ENCODE measurements at places on chromosomes 16 and 17.

GRCh38 chr17:31385428-31386285, 5.8 kb upstream of the RAB11FIP4 start:
- no peak for DNase-seq

GRCh38 chr16:68251832-68252231, 6.7 kb downstream of the PLA2G15 start:
- DNase-seq: no peak

GRCh38 chr16:86726340-86726739, 148.0 kb downstream of the FOXL1 start:
- DNase-seq: no peak

DNA sequence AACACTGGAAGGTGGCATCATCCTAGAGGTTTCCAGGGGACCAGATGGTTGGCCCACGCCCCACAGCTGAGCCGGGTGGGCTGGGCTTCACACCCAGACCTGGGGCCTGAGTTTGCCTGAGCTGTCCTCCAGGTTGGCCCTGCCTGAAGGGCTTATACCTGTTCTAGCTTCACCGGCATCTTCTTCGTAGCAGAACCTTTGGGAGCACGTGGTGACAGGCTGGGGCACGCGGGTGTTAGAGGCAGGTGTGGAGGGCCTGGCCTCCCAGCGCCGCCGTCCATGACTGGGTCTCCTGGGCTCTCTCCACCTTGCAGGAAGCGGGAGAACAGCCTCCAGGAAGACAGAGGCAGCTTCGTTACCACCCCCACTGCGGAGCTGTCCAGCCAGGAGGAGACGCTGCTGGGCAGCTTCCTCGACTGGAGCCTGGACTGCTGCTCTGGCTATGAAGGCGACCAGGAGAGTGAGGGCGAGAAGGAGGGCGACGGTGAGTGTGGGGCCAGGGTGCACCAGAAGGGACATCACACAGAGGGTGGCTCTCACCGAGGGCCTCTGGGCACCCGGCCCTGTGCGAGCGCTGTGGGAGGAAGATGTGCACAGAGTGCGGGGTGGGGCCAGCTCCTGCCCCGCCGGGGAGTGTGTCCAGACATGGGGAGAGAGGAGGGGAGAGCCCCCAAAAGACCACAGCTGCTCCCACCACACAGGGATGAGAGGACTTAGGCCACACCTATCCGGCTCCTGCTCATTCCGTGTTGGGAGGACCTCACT, 4.6 kb upstream of the TEDC2 start:
- no peak for DNase-seq

GRCh38 chr16:963913-964312, 6.9 kb downstream of the LMF1 start:
- no peak for DNase-seq

DNA sequence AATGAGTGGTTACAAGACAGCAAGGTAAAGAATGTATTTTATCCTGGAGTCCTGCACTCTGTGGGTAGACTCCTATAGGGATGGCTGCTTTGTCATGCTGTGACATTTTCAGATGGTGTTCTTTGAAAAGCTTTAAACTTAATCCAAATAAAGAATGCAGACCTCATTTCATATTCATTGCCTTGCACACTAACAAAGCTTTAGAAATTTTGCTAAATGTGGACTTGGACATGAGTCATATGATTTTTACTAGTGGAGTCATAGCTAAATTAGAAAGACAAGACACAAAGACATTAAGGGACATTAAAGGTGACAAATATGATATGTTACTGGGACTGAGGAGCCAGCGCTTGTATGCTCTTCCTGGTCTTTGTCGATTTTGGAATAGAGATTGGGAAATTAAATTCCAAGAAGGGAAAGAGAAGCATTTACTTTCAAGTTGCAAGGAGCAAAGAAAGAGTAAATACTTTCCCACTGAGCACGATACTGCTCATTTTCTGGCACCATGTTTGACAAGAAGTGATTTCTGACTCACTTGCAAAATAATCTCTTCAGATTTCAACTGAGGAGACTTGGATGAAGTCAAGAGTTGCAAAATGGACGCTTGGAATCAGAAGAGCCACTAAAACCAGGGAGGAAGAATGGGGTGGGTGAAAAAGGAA, 152.9 kb upstream of the MYOCD start:
- DNase-seq: no peak

DNA sequence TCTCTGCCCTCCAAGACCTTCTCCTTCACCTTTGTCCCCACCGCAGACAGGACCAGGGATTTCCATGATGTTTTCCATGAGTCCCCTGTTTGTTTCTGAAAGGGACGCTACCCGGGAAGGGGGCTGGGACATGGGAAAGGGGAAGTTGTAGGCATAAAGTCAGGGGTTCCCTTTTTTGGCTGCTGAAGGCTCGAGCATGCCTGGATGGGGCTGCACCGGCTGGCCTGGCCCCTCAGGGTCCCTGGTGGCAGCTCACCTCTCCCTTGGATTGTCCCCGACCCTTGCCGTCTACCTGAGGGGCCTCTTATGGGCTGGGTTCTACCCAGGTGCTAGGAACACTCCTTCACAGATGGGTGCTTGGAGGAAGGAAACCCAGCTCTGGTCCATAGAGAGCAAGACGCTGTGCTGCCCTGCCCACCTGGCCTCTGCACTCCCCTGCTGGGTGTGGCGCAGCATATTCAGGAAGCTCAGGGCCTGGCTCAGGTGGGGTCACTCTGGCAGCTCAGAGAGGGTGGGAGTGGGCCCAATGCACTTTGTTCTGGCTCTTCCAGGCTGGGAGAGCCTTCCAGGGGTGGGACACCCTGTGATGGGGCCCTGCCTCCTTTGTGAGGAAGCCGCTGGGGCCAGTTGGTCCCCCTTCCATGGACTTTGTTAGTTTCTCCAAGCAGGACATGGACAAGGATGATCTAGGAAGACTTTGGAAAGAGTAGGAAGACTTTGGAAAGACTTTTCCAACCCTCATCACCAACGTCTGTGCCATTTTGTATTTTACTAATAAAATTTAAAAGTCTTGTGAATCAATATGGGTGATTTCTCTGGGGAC, 12.2 kb downstream of the CX3CL1 start:
- no peak for DNase-seq

DNA sequence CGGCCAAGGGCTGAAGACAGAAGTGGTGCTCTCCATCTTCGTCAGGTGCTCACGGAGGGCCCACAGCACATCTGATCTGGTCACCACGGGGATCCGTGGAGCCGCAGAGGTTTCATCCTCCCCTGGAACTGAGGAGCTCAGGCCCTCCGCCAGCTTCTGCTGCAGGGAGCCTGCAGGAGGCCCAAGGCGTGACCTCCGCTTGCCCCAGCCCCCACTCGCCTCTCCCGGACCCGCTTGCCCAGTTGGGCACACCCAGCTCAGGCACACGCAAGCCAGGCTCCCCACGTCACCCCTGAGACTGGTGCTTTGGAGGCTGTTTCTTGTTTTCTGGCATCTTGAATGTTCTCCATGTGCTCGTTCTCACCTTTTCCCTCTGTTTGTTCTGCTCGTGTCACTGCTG, 39.4 kb upstream of the CHMP6 start:
- DNase-seq: no peak

GRCh38 chr17:81025741-81026129, 9.2 kb upstream of the BAIAP2 start:
- no peak for DNase-seq

Measured in central memory CD4-positive, alpha-beta T cell (primary cell).